ENCODE measurements at places on chromosomes 3 and 15.

DNA sequence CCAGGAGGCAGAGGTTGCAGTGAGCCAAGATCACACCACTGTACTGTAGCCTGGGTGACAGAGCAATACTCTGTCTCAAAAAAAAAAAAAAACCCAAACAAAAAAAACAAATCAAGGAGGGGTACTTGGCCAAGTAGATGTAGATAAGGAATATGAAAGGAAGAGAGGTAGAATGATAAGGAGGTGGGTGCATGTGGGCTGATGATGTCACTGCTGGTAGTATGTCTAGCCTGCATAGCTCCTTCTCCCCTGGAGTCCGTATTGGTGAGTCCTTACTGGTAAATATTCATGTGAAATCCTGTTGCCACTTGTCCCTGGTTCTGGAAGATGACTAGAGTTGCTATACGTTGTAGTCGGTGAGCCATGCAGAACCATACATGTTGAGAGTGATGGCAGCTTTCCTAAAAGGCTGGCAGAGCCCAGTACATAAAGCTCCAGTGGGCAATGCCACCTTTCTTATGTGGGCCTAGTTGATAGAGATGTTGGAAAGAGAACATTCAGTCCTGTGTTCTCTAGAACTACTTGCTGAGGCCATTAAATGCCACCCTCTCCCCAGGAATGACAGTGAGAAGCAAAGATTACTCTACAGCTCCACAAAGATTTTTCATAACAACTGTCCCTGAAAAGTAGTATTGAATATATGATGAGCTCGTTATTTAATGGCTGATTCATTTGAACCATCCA lies 11.0 kb downstream of the KAT2B start:
- no peak for DNase-seq

DNA sequence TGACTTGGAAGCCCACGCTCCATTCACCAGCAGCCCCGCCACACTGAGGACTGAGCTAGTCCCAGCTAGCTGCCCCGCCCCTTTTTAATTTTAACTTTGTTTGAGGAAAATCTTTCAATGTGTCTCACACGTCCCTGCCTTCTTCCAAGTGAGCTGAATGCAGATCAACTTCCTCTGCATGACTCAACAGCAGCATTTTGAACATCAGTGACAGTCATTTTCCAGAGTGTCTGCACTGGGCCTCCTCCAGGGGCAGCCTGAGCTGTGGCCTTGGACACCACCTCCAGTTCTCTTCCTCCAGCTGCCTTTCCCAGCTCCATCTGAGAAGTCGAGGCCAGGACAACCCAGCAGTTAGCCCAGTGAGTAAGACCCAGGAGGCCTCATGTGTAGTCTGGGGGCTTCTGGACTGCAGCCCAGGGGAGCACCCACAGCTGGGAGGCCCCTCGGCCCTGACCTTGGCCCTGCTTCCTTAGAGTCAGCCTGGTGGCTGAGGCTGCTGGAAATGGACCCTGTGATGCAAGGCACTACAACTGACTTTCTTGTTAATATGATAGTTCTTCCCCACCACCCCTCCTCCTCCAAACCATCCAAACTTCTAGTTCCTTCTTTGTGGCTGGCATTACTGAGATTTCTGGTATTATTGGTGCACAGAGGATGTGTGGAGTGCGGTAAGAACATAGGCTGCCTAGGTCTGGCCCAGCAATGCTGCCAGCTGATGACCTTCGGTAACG lies 21.4 kb upstream of the ESYT3 start:
- DNase-seq, result no peak

DNA sequence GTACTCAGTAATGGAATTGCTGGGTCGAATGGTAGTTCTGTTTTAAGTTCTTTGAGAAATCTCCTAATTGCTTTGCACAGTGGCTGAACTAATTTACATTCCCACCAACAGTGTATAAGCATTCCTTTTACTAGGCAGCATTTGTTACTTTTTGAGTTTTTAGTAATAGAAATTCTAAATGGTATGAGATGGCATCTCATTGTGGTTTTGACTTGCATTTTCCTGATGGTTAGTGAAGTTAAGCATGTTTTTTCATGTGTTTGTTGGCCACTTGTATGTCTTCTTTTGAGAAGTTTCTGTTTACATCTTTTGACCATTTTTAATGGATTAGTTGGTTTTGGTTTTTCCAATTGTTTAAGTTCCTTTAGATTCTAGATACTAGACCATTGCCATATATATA lies 28.4 kb downstream of the TP63 start:
- no peak for DNase-seq

DNA sequence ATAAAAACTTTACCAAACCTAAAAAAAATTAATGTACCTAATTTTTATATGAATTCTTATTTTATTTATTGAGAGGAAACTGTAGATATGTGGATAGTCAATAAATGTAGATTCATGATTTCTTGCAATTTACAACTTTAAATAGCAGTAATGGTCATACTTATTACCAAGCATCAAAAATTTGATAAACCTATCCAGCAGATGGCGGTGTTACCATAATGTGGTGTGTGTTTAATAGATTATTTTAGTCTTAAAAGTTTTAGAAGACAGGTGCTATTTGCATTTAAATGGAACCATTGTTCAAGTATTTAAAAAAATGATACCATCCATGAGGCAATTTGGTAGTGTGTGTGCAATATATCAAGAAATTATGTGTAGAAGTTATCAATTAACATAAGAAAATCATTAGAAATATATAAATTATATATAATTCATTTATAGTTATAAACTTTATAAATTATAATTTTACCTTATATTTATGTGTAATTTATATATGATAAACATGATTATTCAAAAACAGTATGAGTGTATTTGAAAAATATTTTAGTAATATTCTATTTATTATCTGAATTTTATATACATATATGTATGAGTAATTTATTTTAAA lies 176.0 kb upstream of the BCHE start:
- no peak for DNase-seq

DNA sequence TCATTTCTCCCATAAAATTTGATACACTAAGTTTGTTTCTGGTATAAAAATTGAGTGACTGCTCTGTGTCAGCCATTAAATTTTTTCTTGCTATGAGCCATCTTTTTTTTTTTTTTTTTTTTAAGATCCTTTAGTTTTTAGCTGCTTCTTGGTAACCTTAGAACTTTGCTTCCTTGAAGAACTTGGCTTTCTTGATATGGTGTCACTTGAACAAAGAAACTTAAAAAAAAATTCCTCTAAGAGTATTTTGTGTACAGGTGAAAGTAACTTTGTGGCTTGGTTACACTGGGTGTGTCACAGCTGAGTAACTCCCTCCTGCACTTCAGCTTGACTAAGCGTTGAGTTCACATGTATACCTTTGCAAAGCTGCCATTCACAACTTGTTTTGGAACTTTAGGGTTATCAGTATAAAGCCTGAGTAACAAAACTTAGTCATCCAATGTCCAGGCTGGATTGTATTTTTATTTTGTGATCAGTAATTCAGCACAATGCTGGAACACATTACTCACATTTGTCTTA lies 6.5 kb downstream of the CHD2 start:
- DNase-seq, result no peak

GRCh38 chr15:89740137-89740536 lies 10.9 kb downstream of the MESP1 start:
- DNase-seq, result peak; percentile 33

DNA sequence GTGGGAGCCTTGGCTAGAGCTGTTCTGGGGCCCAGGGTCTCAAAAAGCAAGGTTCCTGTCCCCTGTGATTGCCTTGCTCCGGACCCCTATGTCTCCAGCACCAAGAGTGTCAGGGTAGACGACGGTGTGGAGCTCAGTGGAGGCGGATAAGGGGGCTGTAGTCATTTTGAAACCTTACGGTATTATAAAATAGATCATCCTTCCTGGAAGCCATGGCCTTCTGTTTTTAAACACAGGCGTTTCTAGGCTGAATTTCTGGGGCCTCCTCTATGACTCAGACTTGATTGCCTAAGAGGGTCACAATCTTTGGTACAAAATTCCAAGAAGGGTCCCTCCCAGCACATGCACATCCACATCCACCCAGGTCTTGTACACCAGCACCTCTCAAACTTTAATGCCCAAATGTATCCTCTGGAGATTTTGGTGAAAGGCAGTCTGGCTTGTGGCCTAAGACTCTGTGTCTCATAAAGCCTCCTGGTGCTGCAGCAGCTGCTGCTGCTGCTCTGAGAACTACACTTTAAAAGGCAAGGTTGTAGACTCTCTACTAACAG lies 70.5 kb upstream of the XCR1 start:
- DNase-seq, result no peak

DNA sequence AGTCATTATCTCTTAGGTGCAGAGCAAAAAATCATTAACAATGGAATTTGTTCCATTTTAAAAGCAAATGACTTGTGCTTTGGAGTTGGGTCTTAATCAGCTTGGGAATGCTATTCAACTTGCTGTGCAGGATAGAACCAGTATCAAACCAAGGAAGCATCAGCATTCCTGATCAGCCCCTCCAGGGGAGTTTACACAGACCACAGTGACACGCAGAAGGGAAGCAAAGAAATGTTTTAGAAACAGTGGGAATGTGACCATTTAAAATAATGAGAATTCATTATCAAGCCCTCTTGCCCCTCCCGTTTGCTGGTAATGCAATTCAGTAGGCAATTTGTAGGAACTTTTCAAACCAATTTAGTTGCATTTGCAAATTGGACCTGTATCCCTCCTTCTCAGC lies 155.1 kb downstream of the LRTM1 start:
- DNase-seq, result no peak

DNA sequence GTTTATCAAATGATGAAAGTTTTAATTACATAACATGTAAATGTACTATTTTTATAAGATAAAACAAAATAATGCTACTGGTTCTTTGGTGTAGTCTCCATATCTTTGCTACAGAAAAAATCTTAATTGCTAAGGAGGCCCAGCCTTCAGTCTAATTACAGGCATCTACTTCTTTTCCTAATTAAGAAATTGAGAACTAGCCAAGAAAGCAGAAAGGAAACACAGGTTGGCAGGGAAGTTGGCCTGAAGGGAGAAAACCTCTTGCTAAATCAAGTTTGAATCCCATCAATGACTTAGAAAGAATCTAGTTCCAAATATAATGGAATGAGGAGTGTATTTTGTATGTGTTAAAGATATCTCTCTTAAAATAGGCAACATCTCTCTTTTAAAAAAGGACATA lies 212.4 kb upstream of the ARL6 start:
- DNase-seq, result no peak

DNA sequence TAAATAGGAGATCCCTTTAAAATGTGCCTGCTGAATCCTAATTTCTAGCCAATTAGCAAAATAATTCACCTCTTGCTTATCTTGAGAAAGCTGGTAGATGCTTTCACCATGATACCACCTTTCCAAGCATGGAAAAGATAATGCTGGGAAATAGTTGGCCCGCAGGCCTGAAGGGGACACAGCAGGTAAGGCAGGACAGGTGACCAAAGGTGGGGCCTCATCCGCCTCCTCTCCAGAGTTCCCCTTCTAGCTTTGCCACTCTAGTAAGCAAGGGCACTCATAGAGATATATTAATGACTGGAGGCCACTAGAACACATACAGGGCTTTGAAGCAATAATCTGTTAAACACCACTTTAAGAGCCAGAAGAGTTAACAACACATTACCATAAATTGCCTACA lies 45.5 kb downstream of the SATB1 start:
- DNase-seq, result no peak

DNA sequence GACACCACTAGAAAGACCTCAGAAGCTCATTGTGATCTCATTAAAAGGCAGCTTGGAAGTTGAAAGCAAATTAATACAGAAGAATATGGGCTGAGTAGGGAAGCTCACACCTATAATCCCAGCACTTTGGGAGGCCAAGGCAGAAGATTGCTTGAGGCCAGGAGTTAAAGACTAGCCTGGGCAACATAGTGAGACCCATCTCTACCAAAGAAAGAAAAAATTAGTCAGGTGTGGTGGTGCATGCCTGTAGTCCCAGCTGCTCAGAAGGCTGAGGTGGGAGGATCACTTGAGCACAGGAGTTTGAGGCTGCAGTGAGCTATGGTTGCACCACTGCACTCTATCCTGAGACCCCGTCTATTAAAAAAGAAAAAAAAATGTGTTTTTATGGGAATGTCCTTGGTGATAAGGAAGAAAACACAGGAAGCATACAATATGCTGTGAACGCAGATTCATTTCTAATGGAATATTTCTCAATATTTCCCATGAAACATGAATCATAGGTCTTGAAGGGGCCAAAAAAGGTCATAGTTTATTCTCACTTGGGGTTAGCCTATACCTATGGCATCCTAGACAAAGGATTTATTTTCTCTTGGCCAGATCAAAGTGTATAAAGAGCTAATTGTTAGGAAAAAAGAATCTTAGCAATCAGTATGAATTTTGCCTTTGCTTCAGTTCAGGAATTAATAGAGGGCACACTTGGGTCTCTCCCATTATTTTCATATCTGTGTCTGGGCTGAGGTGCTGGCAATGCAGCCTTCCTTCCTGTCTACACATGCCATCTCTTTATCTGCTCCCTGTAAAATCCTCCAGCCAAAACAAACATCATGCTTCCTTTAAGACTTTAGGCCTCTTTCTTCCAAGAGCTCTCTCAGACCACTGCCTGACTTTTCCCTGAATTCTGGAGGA lies 98.2 kb downstream of the FNDC3B start:
- DNase-seq, result no peak

GRCh38 chr3:11078826-11079515 lies 75.3 kb upstream of the HRH1 start:
- DNase-seq, result no peak

DNA sequence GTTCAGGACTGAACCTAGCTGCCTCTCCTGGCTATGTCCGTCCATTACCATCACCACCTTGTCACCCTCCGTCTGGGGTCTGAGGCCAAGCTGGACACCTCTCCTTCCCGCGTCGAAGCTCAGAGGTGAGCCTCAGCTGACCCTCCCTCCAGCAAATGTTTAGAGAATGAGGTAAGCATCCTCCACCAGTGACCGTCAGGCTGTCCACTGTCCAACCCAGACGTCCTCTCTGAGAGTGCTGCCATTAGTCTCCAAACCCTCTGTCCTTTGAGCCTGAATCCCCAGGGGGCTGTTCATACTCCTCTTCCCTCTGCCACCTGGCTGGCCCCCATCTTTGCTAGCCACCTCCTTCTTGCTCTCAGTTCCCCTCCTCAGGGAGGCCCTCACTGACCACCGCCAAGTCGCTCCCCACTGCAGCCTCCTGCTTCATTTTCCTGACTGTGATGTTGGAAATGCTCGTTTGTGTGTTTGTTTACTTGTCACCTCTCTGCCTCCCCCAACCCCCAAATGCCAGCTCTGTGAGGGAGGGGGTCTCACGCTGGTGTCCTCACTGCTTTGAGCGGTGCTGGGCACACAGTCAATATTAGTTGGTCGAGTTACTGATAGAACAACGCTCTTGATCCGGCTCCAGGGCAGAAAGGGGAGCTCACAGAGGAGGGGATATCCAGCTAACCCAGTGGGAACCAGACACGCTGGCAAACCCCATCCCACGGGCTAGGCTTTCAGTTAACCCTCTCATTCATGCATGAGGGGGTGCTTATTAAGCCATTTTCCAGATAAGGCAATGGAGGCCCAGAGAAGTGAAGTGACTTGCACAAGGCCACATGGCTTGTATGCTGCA lies 64.9 kb downstream of the IQSEC1 start:
- no peak for DNase-seq

- DNase-seq, result no peak
These were observed 45.3 kb downstream of the ATP13A5 start for GRCh38 chr3:193333229-193333628.

DNA sequence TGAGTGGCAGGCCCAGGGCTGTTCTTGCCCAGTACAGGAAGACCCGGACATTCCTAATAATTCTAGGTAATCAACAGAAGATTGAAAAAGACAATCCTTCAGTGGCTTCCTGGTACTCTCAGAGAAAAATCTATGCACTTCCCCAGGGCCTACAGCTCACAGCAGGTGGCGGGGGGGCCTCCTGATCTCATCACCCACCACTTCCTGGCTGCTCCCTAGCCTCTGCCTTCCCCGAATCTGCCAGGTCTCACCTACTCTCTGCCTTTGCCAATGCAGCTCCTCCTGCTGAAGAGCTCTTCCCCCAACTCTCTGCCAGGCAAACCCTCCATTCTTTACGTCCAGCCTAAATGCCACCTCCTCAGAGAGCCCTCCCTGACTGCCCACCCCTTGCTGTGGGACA lies 37.5 kb downstream of the EHD4 start:
- no peak for DNase-seq
